ENCODE measurements at places on chromosomes 16 and 17.

GRCh38 chr17:79558091-79558900 lies 52.6 kb downstream of the RBFOX3 start:
- DNase-seq = no peak

DNA sequence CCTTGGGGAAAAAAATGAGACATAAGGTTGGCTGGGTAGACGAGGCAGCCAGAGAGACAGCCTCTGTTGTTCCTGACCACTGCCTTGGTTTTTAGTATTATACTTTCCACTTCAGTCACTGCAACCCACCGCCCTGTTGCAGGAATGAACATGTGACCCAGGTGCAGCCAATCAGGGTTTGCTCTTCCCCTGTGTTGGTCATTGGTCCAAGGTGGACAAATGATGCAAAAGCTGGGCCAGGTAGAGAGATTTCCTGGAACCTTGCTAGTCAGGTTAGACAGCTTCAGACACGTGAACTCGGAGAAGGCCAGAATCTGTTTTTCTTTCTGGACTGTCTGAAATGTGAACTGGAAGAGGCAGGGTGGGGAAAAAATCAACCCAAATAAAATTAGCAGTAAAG lies 452.4 kb upstream of the RBFOX1 start:
- no peak for DNase-seq

GRCh38 chr16:3112058-3112880 lies at the start of gene ZNF205:
Gene ZNF205, plus strand, starts transcription at chr16:3112586. Its CDS starts 845 bp downstream, at chr16:3113431.
- peak; percentile 93 for DNase-seq

DNA sequence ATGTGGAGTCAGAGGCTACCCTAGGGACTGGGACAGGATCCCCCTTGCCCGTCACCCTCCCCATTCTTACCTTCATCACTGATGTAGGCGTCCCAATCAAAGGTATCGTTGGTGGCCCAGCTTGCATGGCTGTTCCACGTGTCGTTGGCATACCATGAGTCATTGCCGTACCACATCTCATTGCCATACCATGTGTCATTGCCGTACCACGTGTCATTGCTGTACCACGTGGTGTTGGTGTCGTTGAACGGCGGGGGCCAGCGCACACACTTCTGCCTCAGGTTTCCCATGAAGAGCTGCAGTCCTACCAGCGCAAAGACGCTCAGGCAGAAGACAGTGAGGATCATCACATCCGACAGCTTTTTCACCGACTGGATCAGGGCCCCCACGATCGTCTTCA lies 4.8 kb downstream of the SCN4A start:
- DNase-seq = no peak

DNA sequence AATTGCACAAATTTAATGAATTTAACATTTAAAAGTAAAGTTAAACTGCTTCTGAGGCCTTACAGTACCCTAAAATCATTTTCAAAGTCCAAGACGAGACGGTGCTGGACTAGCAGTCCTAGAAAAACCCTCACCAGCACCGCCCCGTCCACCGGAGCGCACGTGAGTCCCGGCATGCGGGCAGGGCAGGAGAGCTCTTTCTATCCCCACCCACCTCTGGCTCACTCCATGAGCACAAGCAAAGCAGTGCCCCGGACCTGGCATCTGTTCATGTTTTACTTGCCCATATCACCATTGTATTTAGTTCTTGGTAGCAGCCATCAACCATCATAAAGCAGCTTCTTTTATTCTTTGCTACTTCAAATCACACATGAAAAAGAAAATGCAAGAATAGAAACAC lies 41.7 kb downstream of the ANKRD11 start:
- DNase-seq = no peak

GRCh38 chr17:15451680-15452079 lies 15.7 kb downstream of the CDRT4 start:
- no peak for DNase-seq

DNA sequence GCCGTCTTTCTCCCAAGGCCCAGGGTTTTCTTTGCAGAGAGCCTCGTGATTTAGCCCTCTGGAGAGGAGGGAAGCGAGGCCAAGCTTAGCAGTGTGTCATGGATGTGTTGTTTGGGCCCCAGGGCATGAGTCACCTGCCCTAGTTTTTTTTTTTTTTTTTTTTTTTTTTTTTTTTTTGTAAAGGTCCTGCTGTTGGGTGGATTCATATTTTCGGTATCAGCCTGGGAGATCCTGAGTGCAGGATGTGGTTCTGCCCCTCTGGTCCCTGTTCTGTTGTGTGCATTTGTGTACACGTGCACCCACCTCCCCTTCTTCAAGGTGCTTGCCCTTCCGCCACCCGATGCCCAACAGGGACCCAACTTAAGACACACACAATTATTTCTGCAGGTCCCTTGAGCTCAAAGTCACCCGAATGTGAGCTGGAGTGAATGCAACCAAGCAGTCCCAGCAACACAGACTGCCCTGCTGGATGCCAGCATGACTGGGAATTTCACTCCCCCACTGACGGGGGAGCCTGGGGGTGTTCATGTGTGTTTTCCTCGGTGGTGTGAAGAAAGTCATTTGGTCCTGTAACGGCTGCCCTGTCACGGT lies 265.8 kb upstream of the TNRC6C start:
- DNase-seq = peak; percentile 88

DNA sequence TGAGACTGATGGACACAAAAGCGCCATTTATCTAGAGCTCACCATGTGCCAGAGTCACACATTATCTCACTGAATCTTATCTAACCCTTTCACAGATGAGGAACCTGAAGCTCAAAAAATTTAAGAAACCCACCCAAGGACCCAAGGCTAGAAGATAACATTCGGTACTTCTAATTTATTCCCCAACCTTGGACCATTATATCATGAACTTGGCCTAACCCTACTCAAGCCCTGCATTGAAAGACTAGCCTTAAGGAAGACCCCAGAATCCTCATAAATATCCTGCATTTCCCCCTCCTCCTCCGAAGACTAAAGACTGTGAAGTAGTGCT lies 548 bp upstream of the DYNC1LI2 start:
- no peak for DNase-seq

DNA sequence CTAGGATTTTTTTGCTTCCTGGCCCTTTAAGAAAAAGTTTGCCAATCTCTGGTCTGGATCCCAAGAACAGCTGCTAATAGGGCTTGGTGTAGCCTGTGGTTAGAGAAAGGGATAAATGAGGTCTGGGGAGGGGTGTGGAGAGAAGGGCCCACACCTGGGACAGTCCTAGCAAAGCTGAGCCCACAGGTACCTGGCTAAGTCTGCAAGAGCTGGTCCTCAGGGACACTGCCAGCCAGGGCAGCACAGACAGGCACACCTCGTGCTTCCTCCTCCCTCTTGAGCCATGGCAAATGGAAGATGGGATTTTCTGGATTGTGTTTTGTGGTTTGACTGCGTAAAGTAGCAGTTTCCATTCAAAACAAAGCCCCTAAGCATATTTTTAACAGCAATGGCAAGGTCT lies 217.5 kb downstream of the SOX9 start:
- no peak for DNase-seq

GRCh38 chr16:4512473-4512872 lies 26.1 kb downstream of the CDIP1 start:
- DNase-seq = no peak

DNA sequence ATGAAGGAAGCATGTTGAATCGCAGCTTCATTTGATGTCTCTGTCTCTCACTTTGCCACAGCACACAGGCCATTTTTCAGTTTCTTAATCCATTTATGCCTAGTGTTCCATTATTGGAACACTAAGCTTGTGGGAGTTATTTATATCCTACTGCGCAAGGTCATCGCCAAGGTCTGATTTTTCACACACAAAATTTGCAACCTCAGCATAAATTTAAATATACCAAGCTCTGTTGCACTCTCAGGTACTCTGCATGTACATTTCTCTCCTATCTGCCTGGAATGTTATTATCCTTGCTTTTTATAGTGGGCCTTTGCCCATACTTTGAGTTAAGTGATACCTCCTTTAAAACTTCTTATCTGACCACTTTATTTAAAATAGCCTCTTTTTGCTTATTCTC lies 519.2 kb upstream of the TOM1L1 start:
- no peak for DNase-seq

GRCh38 chr17:15965528-15965927 lies 20.6 kb downstream of the ADORA2B start:
- DNase-seq = no peak

- no peak for DNase-seq
Observed at GRCh38 chr17:39081851-39082250, 69.6 kb downstream of the PLXDC1 start.

DNA sequence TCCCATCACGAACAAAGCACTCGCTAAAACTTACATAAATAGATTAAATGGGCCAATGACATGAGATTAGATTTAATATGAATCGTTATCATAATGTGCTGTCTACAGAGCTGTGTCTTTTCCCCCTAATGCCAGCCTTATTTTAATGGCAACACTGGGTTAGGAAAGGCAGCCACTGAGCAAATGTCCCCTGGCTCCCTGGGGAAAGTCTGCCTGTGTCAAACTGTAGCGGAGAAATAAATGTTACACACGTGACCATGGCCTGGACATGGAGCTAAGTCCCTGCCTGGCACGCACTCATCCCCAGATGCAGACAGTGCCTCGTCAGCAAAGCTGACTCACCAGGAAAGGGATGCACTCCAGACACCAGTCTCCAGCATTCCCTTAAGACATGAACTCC lies 61.3 kb upstream of the SDK2 start:
- DNase-seq = no peak

DNA sequence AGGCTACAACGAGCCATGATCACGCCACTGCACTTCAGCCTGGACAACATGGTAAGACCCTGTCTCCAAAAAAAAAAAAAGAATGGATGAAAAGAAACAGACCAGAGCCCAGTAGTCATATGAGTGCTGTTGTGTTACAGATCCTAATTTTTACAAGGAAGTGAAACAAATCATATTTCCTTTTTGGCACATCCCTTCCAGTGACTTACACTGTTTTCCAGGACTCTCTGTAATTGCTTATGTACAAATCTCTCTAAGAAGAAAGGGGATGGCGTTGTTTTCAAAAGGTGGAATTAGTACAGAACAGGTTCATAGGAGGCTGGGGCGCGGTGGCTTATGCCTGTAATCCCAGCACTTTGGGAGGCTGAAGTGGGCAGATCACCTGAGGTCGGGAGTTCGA lies 19.8 kb upstream of the ZNF594 start:
- no peak for DNase-seq

DNA sequence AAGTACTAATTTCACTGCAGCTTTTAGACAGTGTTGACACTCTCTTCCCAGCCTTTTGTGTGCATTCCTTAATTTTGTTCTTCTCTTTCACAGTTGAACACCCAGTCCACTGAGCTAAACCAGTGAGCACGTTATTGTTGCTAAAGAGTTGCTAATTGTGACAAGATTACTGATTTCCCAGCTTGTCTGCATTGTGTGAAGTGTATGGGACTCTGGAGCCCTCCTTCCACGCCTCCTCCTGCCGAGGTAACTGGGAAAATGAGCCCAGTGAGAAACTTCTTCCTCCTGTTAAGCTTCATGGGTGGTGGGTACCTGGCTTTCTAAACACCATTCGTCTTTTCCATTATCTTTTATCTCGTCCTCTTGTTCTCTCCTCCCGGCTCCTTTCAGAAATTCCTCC lies 29.8 kb upstream of the DNAH17 start:
- no peak for DNase-seq

Data from H54 (cell line).